ENCODE measurements at places on chromosomes 2 and 18.

DNA sequence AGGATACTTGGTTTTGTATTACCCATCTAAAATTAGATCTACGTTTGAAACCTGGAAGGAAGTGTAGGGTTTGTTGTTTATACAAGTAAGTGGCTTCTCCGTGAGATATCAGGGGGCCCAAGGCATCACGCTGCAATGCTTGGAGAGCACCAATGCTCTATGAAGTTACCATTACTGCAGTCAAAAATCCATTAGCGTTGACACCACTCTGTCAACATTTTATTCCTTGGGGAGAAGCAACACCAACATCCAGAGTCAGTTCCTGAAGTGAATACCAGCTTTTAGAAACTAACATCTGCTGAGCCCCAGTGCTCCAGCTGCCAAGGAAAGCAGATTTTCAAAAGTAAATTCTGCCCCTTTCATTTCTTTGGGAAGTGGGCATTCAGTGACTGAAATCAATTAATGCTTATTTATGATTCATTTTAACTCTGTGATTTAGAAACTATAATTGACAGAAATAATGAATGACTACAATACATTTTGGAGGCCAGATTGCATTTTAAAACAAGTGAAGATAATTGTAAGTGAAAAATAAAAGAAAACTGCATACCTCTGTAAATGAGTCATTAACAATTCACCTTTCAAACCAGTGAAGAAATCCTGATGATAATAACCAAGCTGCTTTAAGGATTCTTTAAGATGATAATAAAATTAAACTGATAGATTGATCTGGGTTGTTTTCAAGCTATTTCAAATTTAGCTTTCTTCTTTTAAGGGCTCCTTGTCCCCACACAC lies 30.5 kb downstream of the LRP1B start:
- no peak for DNase-seq

DNA sequence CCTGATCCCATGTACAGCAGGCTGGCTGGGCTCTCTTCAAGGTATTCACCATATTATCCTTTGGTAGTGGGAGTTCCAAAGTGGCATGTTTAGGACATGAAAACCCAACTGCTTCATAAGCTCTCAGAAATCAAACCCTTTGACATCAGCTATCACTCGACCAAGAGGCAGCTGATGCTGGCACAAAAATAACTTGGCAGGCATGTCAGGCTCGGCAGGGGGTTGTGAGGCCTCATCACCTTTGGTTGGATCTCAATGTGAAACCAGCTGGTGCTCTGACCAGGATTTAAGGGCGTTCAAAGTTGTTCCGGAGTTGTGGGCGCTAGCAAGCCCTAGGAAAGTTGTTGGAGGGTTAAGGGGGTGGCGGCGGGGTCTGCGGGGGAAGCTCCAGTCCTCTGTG lies 171.9 kb downstream of the FHOD3 start:
- no peak for DNase-seq

- DNase-seq = peak; percentile 63
Measured at GRCh38 chr18:33928231-33928630, 296.5 kb downstream of the NOL4 start.

DNA sequence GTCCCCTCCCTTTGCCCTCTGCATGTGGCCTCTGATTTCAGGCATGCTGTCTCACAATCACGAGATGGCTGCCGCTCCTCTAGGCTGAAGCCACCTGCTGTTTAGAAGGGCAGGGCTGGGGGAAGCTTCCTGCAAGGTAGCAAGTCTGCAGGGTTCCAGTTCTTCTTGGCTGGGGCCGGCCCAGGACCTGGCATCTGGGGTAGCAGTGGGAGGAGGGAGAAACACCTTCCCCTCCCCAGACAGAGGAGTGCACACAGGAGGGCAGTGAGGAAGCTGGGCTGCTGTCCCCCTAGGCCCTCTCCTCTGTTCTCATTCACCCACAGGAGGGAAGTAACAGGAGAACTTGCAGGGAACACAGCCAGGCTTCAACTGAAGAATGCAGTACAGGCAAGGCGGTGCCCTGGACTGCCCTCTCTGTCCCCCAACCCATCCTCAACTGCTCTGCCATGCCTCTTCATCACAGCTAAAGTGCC lies 345.9 kb upstream of the HS6ST1 start:
- DNase-seq = no peak

DNA sequence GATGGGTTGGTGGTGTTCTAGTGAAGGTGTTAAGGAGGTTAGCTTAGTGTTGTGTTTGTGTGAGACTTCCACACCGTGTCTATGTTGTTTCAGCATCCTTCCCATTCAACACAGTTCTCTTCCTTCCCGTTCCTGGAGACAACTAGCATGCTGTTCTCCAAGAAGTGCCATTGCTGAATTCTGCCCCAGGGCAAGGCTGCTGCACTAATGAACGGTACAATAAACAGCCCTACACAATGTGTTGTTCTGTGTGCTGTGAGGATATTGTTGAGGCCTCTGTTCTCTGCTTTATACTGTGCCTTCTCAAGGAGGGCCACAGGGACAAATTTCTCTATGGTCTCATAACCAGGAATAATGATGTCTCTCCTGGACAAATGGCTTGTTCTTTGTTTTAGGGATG lies 39.8 kb upstream of the ZEB2 start:
- no peak for DNase-seq

- no peak for DNase-seq
Measured at GRCh38 chr2:45826460-45826859, 175.0 kb downstream of the PRKCE start.
